Thyroid gland (tissue), 4 donors: ENCODE measurements at places on chromosomes 2 and 18.

DNA sequence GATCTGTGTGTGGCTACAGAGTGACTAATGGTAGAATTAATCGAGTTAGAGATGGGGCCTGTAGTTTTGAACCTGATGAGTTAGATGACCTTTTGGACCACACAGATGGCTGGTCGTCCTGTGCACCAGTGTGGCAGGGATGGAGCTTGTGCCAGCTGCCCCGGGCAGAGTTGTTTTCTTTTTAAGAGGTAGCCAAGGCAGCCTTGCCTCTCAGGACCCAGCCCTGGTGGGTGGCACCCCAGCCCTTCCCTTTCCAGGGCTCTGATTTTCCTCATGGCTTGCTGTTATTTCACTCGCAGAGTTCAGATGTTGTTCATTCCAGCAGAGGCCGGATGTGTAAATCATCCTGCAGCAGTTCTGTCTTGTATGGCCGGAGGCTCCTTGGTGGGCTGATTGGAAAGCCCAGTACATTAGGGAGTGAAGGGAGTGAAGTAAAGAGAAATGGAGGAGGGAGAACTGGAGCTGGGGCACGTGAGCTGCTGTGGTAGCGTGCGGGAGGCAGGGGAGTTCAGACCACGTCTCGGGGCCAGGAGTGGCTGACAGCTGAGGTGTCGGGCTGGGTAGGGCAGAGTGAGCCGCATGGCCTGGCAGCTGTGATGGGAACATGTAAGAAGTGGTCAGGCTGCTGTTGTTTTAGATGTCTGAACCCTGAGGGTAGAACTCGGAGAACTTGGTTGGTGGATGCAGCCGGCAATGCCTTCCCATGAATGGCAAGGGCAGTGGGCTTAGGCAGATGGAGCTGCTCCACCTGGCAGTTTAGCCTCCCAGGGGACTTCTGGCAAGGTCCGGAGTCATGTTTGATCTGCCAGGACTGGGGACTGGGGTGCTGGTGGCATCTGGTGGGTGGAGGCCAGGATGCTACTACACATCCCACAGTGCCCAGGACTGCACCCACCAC lies 28.8 kb downstream of the ASAP2 start:
- DNase-seq, result peak; percentile 21

- DNase-seq, result no peak
These were observed 28.2 kb upstream of the NFATC1 start for GRCh38 chr18:79367480-79367879.

GRCh38 chr2:184554736-184555135 lies 43.6 kb upstream of the ZNF804A start:
- no peak for DNase-seq

GRCh38 chr2:199441759-199442158 lies 16.0 kb downstream of the SATB2 start:
- DNase-seq, result no peak

- peak; percentile 98 for DNase-seq
These were observed 388.6 kb upstream of the TNP1 start for GRCh38 chr2:217248312-217248935.

DNA sequence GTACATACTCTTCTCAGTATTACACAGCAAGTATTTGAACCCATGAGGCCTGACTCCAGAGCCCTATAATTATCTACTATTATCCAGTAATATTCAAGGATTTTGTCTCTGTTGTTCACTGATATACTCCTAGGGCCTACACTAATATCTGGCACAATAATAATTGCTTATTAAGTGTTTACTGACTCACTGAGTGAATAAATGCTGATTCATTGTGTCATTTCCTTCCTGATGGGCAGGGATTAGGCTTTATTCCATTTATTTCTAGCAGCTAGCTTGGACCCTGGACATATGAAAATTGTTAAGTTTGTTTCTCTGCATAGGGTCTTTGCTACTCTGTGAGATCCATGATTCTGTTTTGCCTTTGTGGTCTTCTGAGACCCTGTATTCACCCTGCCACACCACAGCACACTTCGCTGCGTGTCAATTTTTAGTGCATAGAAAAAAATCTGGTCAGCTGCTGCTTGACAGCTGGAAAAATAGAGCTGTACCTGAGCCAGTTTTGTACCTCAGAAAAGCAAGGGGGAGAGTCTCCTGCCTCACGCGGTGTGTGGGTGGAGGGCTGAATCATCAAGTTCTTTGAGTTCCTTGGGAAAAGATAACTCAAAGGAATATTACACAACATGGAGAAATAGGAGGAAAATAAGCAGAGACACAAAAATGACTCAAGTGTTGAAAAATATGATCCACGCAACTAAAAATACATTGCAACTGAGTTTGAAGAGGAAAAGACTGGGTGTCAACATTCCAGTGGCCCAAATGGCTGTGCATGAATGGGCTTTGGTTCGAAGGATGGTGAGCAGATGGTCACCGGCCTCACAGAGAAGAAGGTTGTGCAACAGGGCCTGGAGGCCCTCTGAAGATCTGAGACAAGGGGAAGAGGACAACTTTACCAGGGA lies 18.9 kb upstream of the DPP4 start:
- no peak for DNase-seq

- no peak for DNase-seq
These were observed 9.5 kb upstream of the TANK start for GRCh38 chr2:161150704-161151103.

DNA sequence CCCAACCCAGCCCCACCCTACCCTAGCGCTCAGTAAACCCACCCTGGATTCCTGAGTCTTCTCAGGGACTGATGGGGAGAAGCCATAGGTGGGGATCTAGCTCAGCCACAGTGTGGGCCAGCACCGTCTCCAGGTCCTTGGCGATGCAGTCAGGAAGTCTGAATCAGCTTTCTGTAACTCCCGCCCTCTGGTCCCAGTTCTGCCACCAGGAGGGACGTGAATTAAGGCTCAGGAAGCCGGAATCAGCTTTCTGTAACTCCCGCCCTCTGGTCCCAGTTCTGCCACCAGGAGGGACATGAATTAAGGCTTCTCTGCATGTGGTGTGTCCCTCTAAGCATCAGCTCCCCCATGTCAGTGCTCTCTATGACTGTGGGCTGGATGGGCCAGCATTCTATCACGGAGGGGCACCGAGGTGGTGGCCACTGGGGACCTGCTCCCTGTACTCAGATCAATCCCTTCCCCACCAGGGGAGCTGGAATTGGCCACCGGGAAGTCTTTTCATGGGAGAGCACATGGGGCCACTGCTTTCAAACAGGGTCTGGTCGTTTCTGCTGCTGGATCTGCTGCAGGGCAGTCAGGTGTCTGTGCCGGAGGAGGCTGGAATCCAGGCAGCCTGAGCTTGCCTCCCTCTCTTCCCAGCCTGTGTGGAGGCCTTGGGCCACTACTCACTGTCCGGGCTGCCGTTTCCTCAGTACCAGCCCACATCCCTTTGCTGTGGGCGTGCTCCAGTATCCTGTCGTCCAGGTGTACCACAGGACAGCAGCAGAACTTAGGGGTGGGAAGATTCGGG lies 24.7 kb downstream of the ASB18 start:
- no peak for DNase-seq

DNA sequence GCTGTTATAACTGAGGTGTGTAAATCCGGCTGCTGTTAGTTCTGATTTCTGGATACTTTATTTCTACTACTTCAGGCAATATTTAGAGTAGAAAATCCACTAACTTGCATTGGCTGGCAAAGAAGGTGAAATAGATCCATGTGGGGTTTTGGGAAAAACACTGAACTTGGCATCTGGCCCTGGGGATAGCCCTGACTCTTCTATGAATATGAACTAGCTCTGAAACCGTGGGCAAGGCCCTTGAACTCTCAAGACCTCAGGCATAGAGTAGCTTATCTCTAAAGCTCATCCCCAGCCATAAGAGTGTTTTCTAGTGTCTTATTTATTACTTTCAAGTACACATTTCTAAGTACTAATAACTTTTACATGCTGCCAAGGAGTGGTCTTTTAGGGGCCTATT lies 25.8 kb downstream of the PARD3B start:
- DNase-seq, result no peak

DNA sequence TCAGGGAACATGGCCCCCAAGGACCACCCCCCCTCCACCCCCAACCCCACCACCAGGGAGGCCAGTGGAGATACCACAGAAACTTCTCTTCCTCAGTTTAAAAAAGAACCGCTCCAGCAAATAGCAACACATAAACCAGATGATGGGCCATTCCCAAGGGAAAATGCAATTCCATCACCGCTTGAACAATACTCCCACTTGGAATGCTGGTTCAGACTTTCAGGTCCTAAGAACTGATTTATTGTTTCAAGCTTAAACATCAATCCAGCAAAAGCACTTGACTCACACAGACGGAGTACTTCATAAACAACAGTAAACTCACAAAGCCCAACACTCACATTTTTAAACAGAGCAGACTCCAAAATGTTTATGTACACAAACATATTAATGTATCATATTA lies 6.9 kb downstream of the HDAC4 start:
- no peak for DNase-seq

GRCh38 chr2:10285191-10285555 lies 17.5 kb upstream of the HPCAL1 start:
- no peak for DNase-seq

- no peak for DNase-seq
These were observed 121.3 kb downstream of the FMNL2 start for GRCh38 chr2:152456262-152456661.

GRCh38 chr2:103002954-103003353 lies 241.1 kb downstream of the TMEM182 start:
- DNase-seq, result no peak

DNA sequence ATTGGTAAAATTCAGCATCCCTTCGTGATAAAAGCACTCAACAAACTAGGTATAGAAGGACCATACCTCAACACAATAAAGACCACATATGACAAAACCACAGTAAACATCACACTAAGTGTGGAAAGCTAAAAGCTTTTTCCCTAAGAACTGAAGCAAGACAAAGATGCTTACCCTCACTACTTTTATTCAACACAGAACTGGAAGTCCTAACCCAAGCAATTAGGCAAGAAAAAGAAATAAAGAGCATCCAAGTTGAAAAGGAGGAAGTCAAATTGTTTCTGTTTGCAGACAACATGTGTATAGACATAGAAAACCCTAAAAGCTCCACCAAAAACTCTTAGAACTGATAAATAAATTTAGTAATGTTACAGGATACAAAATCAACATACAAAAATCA lies 271.7 kb downstream of the RBM43 start:
- DNase-seq, result no peak

GRCh38 chr18:63567276-63567675 lies 19.9 kb upstream of the SERPINB13 start:
- DNase-seq, result no peak

DNA sequence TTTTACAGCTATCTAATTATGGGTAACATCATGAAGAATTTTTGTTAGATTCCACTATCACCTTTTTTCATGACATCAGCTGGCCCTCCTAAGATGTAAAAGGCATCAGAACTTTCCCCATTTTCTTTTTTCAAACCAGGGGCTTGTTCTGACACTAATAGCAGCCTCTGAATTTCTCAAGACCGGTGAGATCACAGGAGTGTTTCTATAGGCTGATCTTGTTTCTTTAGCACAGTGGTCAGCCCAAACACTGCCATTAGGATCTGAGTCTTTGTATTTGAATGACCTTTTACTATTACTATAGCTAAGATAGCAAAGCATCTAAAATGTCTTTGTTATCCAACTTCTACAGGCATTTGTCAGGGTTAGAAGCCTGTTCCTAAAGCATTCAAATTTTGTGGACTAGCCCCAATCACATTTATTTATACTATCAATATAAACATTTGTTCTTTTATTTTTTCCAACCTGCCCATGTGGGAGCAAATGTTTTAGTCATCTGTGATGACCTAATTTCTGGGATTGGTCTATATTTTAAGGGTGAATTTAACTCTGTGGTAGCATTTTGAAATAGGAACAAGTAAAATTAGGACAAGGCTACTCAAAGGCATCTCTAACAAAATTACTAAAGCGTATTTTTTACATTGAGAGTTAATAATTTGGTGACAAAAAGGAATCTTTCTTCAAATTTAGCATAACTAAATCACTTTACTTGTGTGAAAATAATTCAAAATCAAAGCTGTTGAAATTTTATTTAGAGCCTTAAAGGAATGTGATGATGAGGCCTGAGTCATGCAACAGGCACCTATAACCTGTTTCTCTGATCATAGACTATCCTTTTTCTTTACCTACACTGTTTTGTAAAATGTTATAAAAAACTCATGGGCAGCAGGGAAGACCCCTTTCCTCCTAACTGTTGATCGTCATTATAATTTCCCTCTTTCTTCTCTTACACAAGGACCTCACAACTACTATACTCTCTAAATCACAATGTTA lies 39.3 kb downstream of the ZAP70 start:
- no peak for DNase-seq

- DNase-seq, result no peak
These were observed 1795.7 kb upstream of the PIK3C3 start for GRCh38 chr18:40159141-40160017.

- DNase-seq, result no peak
These were observed 15.0 kb downstream of the IMPA2 start for GRCh38 chr18:11996190-11996754.
